ENCODE measurements at places on chromosomes 3 and 15.

DNA sequence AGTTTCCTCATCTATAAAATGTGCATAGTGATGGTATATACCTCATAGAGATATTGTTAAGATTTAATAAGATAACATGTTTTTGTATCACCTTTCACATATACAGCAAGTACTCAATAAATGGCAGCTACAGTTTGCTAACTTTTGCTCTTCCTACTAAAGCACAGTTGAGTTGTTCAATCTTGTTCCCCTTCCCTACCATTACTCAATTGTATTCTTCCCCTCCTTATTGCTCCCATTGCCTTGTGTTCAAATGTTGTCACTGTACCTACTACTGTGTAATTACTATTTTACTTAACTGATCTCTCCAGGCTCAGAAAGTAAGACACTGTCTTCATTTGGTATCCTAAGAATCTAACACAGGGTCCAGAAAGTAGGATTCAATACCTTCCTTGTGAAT is 5.5 kb downstream of the CD47 start:
- DNase-seq, result no peak

DNA sequence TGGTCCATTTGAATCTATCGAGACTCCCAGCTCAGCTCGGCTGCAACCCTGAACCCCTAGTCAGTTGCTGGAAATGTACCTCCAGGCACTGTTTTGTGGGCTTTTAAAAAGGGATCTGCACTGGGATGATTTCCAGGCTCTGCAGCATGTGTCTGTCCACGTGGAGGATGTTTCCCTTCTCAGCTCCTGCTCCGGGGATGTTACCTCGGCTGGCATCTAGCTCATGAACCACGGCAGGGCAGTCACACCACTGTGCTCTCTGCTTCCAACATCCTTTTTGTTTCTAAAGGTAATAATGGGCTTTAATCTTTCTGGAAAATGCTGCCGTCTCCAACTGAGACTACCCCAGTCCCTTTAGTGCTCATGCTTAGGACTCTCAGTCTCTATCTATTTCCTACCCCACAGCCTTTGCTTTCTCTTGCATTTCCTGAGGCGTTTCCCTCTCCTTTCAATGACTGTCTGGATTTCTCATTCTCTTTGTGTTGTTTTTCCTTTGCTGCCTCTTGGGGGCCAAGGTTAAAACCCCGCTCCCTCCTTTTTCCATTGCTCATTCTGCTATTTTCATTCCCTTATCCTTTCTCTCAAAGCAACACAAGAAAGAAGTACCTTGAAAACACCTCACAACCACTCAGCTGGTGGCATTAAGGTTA is 42.9 kb upstream of the AKAP13 start:
- no peak for DNase-seq

- DNase-seq, result no peak
Observed at GRCh38 chr3:115931581-115931980, 308.3 kb downstream of the GAP43 start.

DNA sequence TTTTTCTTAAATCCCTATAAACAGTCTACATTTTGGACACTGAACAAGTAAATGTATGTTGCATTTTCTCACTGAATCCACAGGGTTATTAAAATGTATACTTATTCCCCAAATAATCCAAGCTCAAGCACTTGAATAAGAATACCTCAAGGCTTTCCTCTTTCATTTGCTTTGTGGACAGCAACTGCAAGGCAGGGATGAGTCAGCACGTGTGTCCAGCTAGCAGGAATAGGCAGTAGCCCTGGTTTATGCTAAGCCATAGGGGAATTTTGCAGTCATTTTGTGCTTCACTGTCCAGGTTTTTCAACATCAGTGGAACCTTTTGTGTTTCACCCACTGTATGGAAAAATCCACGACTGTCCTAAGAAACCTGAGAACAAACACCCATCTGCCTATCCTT is 96.7 kb upstream of the KCNMB2 start:
- no peak for DNase-seq

DNA sequence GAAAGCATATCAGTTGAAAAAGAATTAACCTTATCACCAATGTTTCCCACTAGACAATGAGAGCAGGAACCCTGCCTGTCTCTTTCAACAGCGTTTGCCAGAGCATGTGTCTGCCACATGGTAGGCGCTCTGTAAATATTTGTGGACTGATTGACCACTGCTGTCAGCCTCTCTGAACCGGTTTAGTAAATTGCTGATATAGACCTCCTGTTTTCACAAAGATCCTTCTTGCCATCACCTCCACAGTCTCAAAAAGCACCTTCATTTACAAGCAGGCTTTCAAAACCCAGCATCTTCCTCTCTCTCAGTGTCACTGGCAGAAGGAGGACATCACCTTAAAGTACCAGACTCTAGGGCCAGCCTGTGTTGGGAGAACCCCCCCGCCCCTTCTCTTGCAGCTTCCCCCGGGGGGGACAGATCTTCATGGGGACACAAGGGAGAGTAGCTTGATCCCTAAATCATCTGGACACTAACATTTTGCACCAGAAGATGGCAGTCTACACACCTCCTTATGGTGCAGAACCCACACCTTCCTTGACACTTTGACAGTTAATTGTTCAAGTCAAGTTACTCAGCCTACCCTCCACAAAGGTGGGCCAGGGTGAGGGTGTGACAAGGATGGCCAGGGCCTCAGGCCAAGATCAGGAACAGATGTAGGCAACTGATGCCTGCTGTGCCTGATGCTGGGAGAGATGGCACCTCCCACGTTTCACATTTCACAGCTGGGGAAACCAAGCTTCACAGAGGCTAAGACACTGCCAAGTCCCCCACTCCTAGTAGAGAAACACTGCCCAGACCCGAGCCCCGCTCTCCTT is 37.8 kb upstream of the USP3 start:
- DNase-seq, result peak; percentile 72

- no peak for DNase-seq
Observed at GRCh38 chr3:15794303-15794771, 3.4 kb downstream of the ANKRD28 start.

- no peak for DNase-seq
Observed at GRCh38 chr3:18790384-18790783, 357.9 kb upstream of the KCNH8 start.

DNA sequence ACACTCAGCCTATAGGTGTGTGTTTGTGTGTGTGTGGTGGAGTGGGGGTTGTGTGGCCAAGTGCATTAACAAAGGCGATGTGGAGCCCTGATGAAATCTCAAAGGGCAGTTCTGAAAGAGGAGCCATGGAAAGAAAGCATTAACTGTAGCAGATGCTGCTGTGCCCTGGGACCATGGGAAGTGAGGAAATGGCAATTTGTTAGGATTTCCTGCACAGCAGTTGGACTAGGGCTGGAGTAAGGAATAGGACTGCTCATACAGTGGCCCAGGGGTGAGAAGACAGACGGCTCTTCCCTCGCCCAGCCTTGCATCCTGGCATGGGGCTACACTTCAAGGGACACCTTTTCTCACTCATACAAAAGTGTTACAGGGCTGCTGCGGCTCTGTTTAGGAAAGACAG is 12.3 kb upstream of the ZBTB38 start:
- no peak for DNase-seq

- no peak for DNase-seq
Observed at GRCh38 chr3:150300852-150301517, 107.1 kb upstream of the TSC22D2 start.

DNA sequence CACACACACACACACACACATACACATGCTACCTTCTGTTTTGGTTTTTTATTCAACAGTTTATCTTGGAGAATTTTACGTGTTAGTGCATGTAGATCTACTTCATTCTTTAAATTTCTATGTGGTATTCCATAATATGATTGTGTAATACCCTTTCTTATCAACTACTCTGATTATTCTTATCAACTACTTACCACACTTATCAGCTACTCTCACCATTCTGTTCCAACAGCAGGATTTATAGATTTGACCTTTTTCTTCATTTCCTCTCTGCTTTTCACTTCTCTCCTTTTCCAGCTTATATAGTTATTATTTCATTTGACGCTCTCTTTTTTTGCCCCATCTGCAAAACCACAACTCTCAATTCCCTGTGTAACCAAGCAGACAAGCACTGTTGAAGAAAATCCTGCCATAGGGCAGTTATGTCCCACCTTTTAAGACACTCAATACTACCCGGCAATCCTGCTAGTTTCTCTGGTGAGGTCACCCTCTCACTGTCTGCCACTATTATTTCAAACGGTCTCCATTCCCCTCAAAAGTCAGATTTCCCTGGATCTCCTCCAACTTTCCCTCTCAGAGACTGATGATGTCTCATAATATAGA is 56.9 kb upstream of the SATB1 start:
- DNase-seq, result no peak

GRCh38 chr3:52243791-52244628 is 1.5 kb upstream of the PPM1M start:
- DNase-seq, result no peak

GRCh38 chr15:47670365-47670764 is 46.9 kb upstream of the SEMA6D start:
- DNase-seq, result no peak

GRCh38 chr15:56683908-56684307 is 49.4 kb downstream of the ZNF280D start:
- DNase-seq, result no peak

DNA sequence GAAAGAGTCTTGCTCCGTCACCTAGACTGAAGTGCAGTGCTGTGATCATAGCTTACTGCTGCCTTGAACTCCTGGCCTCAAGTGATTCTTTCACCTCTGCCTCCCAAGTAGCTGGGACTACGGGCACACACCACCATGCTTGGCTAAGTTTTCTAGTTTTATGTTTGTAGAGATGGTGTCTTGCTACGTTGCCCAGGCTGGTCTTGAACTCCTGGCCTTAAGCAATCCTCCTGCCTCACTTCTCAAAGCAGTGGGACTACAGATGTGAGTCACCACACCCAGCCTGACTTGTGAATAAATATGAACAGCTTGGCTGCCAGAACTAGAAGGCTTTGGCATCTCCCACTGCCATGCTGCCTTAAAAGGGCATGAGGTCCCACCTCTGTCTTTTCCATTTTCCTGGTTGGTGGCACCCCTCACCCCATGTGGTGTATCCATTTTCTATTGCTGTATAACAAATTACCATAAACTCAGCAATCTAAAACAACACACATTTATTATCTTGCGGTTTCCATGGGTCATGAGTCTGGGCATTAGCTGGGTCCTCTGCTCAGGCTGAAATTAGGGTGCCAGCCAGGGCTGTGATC is 44.3 kb downstream of the PTPRG start:
- DNase-seq, result no peak

- no peak for DNase-seq
Observed at GRCh38 chr3:176650478-176650877, 546.8 kb downstream of the TBL1XR1 start.

GRCh38 chr3:183288117-183288516 is 35.1 kb downstream of the B3GNT5 start:
- DNase-seq, result no peak

DNA sequence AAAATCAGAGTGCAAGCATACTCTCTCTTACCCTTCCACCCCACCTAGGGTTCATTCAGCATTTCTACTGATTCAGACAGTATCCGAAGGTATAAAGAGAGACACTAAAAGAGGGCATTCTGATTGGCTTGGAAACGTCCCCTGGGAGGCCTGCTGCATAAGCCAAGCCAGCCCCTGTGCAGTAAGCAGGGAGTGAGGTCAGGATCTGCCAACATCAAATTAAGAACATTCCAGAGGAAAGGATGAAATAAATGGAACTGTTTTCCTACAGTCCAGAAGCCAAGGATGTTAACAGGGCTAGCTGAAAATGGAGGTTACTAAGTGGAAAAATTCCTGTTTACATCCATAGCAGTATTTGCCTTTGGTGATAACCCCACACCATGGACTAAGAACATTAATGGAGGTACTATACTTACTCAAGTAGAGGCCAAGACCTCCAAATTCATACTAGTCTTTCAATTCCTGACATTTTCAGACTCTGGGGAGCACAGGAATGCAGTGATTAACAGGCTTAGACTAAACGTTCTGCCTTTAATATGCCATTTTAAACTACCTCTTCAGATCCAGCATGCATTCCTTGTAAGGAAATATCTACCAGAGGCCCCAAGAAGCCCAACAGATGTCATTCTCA is 34.5 kb downstream of the NPTN start:
- no peak for DNase-seq

DNA sequence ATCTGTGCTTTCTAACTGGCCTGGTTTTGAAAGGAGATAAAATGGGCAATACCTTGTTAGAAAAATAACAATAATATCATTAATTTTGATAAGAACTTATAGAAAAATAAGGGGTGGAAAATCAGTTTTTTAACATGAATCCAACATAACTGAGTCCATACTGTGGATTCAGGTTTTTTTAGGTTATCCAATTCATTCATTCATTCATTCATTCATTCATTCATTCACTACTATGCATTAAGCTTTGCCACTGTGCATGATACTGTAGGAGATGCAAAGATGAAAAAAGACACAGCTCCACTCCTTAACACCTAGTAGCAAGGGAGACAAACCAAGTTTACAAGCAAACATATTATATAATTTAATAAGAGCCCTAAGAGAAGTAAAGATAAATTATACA is 97.0 kb upstream of the TNIK start:
- DNase-seq, result no peak

GRCh38 chr3:188884299-188885043 is 287.3 kb upstream of the TPRG1 start:
- DNase-seq, result no peak

GRCh38 chr15:57463360-57463759 is 87.1 kb downstream of the CGNL1 start:
- DNase-seq, result no peak

- no peak for DNase-seq
Observed at GRCh38 chr3:70832089-70832833, 519.8 kb upstream of the MDFIC2 start.

DNA sequence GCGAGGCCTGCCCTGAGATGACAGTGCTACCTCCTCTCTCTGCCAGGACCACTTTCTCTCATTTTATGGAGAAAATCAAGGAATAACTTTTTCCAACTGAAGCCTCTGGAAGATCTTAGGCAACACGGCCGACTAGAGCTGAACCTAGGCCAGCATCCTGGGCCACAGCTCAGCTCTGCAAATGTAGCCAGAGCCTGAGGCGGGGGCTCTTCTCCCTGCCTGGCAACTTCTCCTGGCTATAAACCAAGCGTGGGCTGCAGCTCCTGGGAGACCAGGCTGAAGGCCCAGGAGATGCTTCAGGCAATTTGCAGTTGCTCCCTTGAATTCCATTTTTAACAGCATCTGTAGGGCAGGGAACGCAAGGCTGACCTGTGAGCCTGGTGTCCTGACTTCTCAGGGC is 74.9 kb downstream of the CEMIP start:
- no peak for DNase-seq

DNA sequence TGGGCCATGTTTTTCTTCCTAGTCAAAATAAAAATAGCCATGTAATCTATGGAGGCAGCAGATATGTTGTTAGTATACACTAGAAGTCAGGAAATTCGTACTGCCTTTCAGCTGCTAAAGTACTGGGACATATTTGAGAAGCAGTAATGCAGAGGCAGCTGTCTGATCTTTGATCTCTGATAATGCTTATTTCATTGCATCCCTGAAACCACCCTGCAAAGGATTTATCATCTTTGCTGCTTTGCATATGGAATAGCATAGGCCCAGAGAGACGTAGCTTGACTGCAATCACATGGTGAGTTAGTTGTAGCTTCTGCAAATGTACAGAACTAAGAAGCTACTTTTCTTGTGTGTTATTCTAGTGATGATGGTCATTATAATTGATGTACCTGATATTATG is 52.4 kb downstream of the RBM6 start:
- no peak for DNase-seq

Measured in retina (tissue), 1 donor.